ENCODE measurements at places on chromosomes 16 and 17.

GRCh38 chr17:30827082-30827481 is 2.6 kb upstream of the CRLF3 start:
- no peak for DNase-seq

- no peak for DNase-seq
Measured at GRCh38 chr16:11871193-11871592, 19.9 kb upstream of the RSL1D1 start.

DNA sequence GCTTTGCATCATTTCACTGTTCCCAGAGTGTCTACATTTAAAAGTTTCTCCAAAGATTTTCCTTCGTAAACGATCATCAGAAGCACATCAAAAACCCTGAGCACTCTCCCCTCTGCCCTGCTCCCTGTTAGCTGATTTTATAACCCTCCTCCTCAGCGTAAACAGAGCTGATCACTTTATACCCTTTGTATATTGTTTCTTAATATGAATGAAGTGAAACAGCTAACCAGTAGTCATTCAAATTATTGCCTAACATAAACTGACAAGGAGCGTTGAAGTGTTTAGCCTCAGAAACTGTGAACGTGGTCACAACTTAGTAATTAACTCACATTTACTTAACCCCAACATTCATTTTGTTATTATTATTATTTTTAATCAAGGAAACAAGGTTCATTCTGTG is 160.0 kb upstream of the FOXF1 start:
- no peak for DNase-seq

- no peak for DNase-seq
Measured at GRCh38 chr17:66570447-66571195, 264.3 kb upstream of the CACNG5 start.

GRCh38 chr17:9487406-9487805 is 88.2 kb downstream of the STX8 start:
- no peak for DNase-seq

Measured in BJ (cell line).